ENCODE measurements at places on chromosomes 12 and 14.
A peak's percentile ranks its signal among the peaks of the same experiment; 100 is the strongest.

DNA sequence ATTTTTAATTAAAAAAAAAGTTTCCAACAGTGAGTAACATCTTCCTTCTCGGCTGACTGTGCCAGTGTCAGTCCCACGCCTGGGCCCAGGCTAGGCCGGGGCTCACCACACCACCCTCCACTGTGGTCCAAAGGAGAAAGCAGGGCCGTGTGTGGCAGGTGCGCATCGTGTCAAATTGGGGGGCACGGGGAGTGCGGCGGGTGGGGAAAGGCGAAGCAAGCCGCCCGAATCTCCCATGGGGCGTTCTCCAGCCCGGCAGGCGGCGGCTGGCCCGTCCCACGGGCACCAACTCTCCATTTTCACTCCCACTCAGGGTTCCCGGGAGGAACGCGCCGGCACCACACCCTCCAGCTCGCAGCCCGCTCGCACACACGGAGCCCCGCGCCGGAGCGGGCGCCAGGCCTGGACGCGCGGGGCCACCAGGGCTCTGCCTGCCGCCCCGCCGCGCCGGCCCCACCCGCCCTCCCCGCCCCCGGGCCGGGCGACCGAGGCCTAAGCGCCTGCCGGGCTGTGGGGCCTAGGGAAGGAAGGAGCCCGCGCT lies 604 bp downstream of the EEA1 start:
- peaks cover 38% of the 10 kb centered on the region for H3K4me1 ChIP-seq
- peaks cover 9% of the 10 kb centered on the region for H3K36me3 ChIP-seq
- H3K27me3 ChIP-seq: no peaks in the 10 kb centered on the region
- H3K27ac ChIP-seq: peak overlapping the region; percentile 96
- peak; percentile 82 for DNase-seq
- peak overlapping the region; percentile 86 for H3K4me3 ChIP-seq

DNA sequence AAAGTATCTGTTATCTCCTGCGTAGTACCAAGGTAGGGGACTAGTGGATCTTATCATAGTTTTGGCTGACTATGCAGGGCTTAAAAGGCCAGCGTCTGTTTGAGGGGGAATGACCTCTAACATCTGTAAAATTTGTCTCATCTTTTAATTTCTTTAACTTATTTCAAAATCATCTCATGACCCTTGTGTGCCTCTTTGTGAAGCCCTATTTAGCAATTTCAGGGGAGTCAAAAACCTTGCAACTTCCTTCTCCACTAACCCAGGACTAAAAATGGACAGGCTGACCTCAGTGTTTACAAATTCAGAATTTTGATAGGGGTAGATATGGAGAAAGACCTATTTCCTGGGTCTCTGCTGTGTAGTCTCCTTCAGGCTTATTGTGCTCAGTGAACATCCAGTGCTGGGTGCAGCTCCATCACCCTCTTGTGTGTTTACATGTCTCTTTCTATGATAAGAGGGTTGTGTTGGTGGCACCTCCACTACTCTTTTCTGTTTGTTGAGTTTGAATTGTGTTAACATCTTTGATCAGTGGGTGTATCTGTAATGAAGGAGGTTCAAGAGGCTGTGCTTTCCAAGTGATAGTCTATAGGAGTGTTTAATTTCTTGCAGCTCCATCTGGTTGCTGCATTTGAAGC lies 14.3 kb downstream of the NECAP1 start:
- DNase-seq: no peak
- H3K27ac ChIP-seq: no peak overlapping the region
- H3K36me3 ChIP-seq: peaks cover 56% of the 10 kb centered on the region
- peaks cover 10% of the 10 kb centered on the region for H3K4me1 ChIP-seq

DNA sequence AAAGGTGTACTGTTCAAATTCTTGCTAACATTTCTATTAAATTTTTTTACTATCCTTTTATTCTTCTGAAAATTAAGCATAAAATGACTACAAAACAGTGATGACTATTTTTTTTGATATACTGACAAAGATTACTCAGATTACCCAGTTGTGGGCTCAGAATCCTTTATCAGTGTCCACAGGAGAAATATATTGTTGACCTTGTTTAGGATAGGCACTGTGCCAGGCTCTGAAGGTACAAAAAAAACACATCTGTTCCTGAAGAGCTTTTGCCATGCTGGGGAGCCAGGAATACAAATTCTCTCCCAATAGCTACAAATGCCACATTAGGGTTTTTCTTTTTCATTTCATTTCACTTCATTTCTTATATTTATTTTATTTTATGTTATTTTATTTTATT lies 26.9 kb upstream of the GCH1 start:
- H3K4me3 ChIP-seq: no peak overlapping the region
- no peaks in the 10 kb centered on the region for H3K36me3 ChIP-seq
- H3K27me3 ChIP-seq: no peaks in the 10 kb centered on the region
- H3K27ac ChIP-seq: no peak overlapping the region

DNA sequence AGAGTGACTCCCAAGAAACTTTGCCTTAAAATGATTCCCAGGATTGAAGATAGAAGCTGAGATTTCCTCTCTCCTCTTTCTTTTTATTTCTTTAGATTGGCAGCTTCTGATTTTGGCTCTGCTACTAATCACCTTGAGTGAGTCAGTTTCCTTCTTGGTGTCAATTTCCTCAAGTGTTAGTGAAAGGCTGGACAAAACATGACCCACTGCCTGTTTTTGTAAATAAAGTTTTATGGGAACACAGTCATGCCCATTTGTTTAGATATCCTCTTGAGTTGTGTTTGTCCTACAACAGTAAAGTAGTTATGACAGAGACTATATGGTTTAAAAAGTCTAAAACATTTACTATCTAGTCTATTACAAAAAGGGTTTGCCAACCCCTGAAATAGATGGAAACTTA lies 227.2 kb upstream of the TBX3 start:
- H3K4me3 ChIP-seq: no peak overlapping the region
- no peak for DNase-seq
- no peaks in the 10 kb centered on the region for H3K36me3 ChIP-seq
- no peak overlapping the region for H3K27ac ChIP-seq
- no peaks in the 10 kb centered on the region for H3K27me3 ChIP-seq

DNA sequence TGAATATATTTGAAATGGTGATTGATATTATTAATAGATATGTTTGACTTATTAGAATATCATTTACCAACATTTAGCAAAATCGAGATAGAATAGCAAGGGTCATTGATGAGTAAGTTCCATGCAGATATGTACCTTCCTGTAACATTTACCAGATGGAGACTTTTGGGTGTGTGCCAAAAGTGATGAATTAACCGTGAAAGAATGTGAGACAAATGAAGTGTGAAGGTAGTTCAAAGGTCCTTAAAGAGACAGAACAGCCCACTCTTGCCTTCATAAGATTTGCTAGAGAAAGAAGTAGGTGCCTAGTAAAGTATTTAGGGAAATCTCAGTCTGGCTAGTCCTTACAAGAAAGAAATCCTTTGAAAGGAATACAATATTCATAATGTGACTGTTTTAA lies 45.5 kb downstream of the FGD4 start:
- no peak overlapping the region for H3K4me3 ChIP-seq
- H3K27ac ChIP-seq: no peak overlapping the region
- H3K4me1 ChIP-seq: peaks cover 9% of the 10 kb centered on the region

DNA sequence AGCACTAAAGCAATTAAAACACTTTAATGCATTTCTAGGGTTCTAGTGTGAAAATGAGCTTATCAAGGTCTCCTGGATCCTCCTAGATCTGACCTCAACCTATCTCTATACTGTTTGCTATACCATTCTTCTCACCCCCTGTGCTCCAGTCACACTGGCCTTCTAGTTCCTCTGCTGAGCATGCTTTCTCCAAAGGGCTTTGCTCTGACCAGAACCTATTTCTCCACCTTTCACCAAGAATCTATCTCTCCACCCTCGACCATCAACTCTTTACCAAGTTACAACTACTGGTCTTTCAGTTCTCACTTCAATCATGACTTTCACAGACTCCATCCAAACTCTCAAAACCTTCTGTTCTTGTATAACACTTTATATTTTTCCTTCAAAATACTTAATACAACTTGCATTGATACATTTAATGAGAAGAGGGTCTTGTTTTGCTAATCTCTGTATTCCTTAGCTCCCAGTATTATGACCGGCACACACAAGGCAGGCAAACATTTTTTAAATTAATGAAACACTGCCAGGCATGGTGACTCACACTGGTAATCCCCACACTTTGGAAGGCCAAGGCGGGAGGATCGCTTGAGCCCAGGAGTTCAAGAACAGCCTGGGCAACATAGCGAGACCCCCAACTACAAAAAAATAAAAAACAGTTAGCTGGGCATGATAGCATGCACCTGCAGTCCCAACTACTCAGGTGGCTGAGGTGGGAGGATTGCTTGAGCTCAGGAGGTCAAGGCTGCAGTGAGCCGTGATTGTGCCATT lies 22.8 kb downstream of the PPP1R12A start:
- no peak for DNase-seq
- H3K4me3 ChIP-seq: no peak overlapping the region
- H3K27ac ChIP-seq: no peak overlapping the region
- H3K27me3 ChIP-seq: no peaks in the 10 kb centered on the region
- H3K36me3 ChIP-seq: peaks cover 5% of the 10 kb centered on the region

DNA sequence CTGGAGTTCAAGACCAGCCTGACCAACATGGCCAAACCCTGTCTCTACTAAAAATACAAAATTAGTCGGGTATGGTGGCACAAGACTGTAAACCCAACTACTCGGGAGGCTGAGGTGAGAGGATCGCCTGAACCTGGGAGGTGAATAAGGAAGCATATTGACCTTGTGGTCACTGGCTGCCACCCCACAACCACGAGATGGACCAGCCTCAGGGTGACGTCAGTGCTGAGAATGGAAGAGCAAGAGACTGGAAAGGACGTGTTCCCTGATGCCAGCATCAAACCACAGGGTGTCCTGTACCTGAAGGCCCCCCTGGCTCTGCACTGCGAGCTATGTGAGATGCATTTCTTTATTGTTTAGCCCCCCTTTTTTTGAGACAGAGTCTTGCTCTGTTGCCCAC lies 45.9 kb upstream of the BDKRB2 start:
- no peaks in the 10 kb centered on the region for H3K4me1 ChIP-seq
- no peak for DNase-seq
- H3K27ac ChIP-seq: no peak overlapping the region

DNA sequence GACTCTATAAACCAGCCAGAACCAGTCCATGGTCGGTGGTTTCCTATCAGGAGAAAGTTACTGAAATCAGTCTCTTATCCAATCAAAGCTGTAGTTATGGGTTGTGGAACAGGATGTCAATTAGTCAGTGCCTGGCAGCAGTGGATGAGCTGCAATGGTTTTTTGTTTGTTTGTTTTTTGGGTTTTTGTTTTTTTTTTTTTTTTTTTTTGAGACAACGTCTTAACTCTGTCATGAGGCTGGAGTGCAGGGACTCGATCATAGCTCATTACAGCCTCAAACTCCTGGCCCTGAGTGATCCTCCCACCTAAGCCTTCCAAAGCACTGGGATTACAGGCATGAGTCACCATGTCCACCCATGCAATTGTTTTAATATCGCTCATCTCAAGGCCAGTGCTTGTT lies 113.3 kb upstream of the CAND1 start:
- no peaks in the 10 kb centered on the region for H3K4me1 ChIP-seq
- no peaks in the 10 kb centered on the region for H3K36me3 ChIP-seq
- H3K27ac ChIP-seq: no peak overlapping the region
- no peak for DNase-seq
- H3K4me3 ChIP-seq: no peak overlapping the region
- peaks cover 2% of the 10 kb centered on the region for H3K27me3 ChIP-seq

DNA sequence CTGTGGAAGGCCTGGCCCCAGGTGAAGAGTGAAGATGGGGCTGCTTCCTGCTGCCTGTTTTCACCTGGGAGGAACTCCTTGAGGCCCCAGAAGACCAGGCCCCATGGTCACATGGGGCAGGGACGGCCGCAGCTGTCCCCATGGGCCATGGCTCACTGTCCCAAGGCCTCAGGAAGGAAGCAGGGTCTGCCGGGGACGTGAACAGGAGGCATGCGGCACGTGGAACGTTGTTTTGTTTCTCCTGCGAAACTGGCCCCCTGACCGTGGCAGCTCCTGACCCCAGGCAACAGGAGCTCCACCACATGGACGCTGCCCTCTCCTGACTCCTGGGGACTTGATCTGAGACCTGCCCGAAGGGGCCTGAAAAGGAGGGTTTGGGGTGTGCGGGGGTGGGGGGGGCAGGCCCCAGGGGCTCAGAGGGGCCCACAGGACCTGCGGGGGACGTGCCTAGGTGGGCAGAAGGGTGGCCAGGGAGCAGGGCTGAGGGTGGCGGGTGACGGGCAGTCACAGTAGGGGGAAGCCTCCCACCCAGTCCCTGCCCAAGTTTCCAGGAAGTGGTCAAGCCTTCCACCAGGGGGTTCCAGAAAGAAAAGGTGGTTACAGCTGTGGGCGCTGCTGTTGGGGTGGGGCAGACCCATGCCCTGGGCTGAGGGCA lies 41.4 kb downstream of the LRCOL1 start:
- no peaks in the 10 kb centered on the region for H3K36me3 ChIP-seq
- H3K4me1 ChIP-seq: no peaks in the 10 kb centered on the region
- no peak for DNase-seq
- no peaks in the 10 kb centered on the region for H3K27me3 ChIP-seq
- no peak overlapping the region for H3K4me3 ChIP-seq

- no peak for DNase-seq
- no peaks in the 10 kb centered on the region for H3K27me3 ChIP-seq
- no peak overlapping the region for H3K4me3 ChIP-seq
- peaks cover 65% of the 10 kb centered on the region for H3K36me3 ChIP-seq
- no peaks in the 10 kb centered on the region for H3K4me1 ChIP-seq
These were observed 25.6 kb downstream of the FAM161B start for GRCh38 chr14:73924337-73924736.

- peaks cover 28% of the 10 kb centered on the region for H3K4me1 ChIP-seq
- DNase-seq: no peak
- H3K27ac ChIP-seq: peak overlapping the region; percentile 69
- no peaks in the 10 kb centered on the region for H3K36me3 ChIP-seq
- H3K27me3 ChIP-seq: peaks cover 5% of the 10 kb centered on the region
These were observed 24.2 kb upstream of the INF2 start for GRCh38 chr14:104665114-104665656.

GRCh38 chr12:116765271-116765670 lies 27.2 kb downstream of the RNFT2 start:
- peaks cover 3% of the 10 kb centered on the region for H3K36me3 ChIP-seq
- DNase-seq: no peak
- H3K4me3 ChIP-seq: no peak overlapping the region
- no peaks in the 10 kb centered on the region for H3K27me3 ChIP-seq

- H3K4me3 ChIP-seq: no peak overlapping the region
- no peak overlapping the region for H3K27ac ChIP-seq
- H3K27me3 ChIP-seq: no peaks in the 10 kb centered on the region
- no peaks in the 10 kb centered on the region for H3K36me3 ChIP-seq
These were observed 30.5 kb upstream of the SPTLC2 start for GRCh38 chr14:77646907-77647306.

GRCh38 chr12:105418821-105419291 lies 88.4 kb downstream of the C12orf75 start:
- no peak for DNase-seq
- H3K4me3 ChIP-seq: no peak overlapping the region
- no peaks in the 10 kb centered on the region for H3K36me3 ChIP-seq
- H3K27me3 ChIP-seq: no peaks in the 10 kb centered on the region
- H3K4me1 ChIP-seq: peaks cover 9% of the 10 kb centered on the region

DNA sequence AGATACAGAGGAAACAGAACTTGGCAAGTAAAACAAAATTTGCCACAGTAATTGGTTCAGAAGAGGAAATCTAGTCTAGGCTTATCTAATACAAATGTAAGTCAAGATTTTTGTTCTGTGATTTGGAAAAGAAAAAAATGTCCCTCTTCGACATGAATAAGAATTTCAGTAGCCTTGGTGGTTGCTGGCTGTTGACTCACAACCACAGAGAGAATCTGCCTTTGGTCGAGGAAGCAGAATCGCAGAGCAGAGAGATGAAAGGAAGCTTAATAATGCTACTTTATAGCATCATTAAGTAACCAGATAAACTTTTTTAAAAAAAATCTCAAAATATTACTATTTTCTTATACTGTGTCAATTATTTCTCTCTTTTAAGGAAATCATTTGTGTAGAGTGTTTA lies 1096.6 kb downstream of the FLRT2 start:
- H3K27ac ChIP-seq: no peak overlapping the region
- H3K4me1 ChIP-seq: no peaks in the 10 kb centered on the region
- H3K4me3 ChIP-seq: no peak overlapping the region
- H3K27me3 ChIP-seq: no peaks in the 10 kb centered on the region

Data from activated CD4-positive, alpha-beta T cell treated with anti-CD3 and anti-CD28 coated beads for 36 hours (primary cell).